ENCODE measurements at places on chromosomes 2 and 18.
A peak's percentile ranks its signal among the peaks of the same experiment; 100 is the strongest.

GRCh38 chr2:153196378-153197058, 282.0 kb downstream of the RPRM start:
- DNase-seq, result no peak

GRCh38 chr2:138503087-138503442, 1.5 kb downstream of the SPOPL start:
- no peak for DNase-seq

DNA sequence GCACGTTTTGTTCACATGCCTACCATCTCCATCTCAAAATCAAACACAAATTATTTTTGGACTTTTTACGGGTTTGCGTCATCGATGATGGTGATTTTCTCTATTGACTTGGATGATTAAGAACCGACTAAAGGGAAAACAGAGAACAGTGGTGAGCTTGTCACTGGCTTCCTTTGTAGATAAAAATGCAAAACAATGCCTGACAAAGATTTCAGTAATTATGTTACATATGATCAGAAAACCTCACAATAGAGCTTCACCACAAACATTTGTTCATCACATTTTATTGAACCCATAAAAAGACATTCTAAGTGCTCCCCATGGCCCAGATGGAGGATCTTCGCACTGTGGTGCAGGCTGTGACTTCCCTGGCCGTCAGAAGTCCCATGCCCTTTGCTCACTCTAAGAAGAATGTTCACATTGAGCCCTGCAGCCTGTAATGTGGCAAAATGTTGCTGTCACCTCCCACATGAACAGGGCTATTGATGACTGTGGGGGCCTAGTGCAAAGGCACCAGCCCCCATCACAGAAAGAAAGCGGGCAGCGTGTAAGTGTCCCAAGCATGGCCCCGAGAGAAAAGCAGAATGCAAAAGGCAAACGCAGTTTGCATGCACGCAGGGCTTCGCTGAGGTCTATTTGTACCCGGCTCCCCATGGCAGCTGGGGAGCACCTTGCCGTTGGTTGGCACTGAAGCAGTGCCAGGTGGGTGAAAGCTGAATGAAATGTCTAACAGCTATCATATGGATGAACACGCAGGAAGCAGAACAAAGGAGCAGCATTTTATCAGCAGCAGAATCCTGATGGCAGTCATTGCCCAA, 60.6 kb downstream of the BCL2 start:
- DNase-seq, result no peak

DNA sequence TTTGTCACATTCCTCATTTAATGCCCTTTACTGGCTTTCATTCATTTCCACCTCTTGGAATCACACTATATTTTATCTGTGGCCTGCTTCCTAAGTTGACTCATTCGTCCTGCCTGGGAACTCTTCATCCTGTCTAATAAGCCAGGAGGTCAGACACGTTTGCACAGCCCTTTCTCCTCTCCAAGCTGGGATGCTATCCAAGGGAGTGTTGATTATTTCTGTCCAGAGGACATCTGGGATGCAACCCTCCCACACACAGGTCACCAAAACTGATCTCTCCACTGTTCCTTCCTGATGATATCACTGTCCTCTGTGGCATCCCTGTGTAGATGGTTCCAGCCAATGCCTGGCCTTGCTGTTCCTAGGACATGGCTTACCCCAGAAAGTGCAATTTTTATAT, 79.8 kb upstream of the NOSTRIN start:
- DNase-seq, result no peak

GRCh38 chr2:171160956-171161740, 455 bp upstream of the TLK1 start:
- peak; percentile 7 for DNase-seq

- no peak for DNase-seq
Measured at GRCh38 chr18:37484983-37485834, 80.4 kb downstream of the CELF4 start.

GRCh38 chr2:160220545-160221009, 20.5 kb upstream of the ITGB6 start:
- DNase-seq, result no peak

GRCh38 chr2:12624905-12625598, 91.7 kb upstream of the TRIB2 start:
- DNase-seq, result no peak

DNA sequence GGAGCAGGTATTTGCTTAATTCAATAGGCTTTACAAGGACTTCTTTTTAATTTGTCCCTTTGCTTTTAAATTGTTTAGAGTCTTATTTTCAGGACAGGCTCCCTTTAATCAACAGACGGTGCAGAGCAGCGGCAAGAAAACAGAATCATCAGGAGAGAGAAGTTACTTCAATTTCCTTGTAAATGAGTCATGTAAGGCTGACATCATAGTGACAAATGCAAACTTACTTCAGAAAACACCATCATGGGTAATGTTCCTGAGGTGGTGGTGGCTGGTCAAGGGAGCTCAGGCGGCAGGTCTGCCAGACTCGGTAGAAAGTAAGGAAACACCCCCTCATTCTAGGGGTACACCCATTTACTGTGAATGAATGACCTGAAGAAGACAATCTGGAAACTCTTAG, 395.1 kb downstream of the FBXO15 start:
- no peak for DNase-seq

DNA sequence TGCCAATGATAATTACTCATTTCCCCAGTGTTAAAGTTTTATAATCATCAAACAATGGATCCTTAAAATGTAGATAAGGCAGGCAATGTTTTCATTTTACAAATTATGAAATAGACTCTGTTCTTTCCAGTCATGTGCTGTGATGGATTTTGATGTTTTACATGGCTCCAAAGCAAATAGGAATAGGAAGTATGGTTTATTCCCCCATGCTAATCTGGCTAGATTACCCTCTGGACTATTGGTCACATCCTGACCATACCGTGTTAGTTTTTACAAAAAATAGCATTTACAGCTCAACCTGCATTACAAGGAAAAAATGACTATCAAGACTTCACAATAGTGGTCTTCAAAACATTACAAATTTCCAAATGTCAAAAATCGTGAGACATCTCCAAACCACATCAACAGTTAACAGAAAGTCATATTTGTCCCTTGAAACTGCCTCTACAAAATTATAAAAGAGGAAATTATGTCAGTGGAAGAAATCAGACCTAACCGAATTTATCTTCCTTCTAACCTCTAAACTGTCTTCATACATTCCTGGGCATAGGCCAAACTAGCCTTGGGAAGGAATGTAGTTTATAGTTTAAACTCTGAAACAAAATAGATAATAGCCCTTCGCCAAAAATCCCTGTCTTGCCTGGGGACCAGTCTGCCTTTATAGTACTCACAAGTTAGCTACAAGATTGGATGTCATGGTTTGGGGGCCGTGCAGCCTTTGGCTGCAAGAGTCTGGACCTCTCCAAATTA, 1941.2 kb upstream of the CELF4 start:
- no peak for DNase-seq

GRCh38 chr18:44946529-44947113, 265.9 kb downstream of the SETBP1 start:
- no peak for DNase-seq

DNA sequence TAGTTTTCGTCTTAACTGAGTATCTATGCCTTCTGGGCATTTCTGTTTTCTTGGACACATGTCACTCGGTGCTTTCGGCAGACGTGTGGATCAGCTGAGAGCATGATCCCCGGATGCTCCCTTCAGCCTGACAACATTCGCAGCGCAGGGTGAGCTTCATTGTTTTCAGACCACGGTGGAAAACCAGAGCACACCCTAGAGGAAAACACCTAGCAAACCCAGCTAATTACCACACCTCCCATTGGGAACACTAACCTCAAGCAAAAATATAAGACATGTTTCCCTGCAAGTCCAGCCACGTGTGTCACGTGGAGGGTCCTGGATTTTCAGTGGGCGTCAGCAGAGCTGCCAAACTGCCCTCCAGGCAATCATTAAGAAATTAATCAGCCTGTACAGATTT, 31.0 kb downstream of the ANKRD29 start:
- DNase-seq, result no peak

GRCh38 chr2:66305718-66306117, 129.2 kb upstream of the MEIS1 start:
- no peak for DNase-seq

DNA sequence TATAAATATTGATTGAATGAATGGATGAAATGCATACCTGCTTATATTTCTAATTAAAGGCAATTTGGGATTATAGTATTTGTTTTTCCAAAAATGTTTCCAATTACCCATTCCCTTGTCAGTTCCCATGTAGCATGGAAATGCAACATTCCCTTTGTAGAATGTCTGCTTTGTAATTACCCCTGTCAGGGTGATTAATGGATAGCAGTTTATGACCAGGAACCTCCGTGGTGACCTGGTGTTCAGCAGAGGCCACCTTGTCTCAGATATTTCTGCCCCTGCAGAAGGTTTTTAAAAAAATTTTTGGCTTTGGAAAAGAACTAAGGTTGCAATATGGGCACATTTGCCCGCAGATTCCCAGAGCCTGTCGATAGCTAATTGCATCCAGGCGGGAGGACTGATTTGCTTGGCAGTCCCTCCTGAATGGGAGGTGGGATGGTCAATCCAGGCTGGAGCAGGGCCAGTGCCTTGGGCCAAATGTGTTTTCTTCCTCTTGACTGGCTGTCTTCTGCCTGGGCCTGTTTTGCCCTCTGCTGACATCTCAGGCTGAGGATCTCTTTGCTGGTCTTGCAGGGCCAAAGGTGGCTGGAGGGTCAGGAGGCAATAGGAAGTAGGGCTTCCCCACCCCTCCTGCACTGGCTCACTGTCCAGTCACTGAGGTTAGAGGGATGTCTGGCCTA, 82.1 kb downstream of the TMEM182 start:
- no peak for DNase-seq

- no peak for DNase-seq
Measured at GRCh38 chr2:1847846-1848598, 103.7 kb upstream of the PXDN start.

DNA sequence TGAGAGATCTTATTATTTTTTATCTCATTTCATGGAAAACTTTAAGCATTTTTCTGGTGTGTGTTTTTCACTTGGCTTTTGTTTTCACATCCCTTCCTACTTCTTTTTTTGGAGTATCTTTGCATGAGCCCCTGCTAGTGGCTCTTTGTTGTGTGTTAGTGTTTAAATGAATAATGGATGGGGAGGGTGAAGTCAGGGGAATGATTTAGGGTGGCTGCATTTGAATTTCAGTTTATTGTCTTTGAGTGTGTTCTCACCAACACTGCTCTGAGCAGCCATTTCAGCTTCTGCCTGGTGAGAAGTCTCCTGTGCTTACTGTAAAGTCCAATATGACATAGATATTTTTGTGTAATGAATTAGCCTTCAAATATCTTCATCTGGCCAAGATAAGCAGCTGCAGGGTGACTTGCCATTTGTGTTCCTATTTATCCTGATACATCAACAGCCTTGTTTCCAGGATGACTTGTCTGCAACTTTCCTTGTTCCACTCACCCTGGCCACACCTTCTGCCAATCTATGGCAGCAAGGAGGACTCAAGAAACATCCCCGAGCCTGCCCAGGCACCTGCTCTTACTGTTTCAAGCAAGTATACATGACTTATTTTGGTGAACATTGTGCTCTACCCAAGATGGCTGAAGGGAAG, 182.6 kb downstream of the PDE11A start:
- DNase-seq, result no peak

GRCh38 chr2:23492921-23493320, 107.9 kb downstream of the KLHL29 start:
- no peak for DNase-seq

DNA sequence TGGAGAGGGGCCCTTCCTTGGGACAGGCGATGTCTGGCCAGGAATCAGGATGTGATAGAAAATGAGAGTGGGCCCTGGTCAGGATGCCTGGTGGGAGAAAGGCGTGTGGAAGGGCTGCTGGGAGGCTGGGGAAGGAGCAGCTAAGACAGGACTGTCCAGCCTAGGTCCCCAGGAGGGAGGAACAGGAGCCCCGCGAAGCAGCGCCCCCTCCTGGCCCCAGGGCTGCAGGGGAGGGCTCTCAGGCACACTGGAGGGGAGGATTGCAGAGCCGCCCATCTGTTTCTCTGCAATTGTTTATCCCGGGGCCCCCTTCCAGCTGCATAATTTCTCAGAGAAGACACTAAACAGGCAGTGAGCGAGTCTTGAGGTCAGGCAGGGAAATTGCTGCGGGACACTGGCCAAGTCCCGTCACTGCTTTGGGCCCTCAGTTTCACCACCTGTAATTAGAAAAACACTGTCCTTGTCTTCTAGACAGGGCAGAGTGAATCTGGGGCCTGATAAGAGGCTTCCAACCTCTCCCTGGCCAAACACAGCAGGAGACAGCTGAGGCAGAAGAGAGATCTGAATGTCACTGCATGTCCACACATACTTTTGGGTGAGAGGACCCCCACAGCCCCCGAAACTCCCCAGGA, 3.9 kb upstream of the NPPC start:
- no peak for DNase-seq

DNA sequence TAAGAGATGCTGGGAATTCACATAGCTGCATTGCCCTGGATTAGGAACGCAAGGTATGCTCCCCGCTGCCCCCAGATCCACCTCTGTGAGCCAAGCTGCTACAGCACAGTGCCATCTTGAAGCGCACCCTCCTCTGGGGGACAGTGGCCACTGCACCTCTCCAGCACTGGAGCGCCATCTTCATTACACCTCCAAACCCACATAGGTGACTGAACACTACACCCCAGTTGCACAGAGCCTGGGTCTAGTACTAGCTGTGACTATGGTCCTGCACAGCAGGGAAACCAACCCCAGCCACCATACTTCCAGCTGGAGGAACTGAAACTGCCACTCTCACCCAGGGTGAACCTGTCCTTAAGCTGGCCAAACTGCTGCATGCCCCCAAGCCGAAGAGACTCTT, 84.6 kb downstream of the TMEM237 start:
- DNase-seq, result no peak

DNA sequence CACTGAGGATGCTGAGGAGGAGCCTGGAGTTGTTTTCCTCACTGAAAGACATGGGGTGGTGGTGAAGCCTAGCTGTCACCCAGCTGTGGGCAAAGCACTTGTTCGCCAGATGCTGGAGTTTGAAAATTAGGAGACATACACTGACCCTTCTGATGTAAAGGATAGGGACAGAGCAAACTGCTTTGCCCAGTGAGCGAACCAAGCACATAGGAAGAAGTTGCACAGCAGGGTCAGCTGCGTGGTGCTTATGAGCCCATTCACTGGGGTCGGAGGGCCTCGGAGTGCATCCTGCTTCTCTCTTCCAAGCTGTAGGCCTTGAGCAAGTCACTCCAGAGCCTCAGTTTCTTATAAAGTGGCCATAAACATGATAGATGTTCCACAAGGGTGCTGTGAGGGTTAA, 50.9 kb downstream of the HK2 start:
- no peak for DNase-seq

GRCh38 chr18:70362258-70362657, 73.4 kb downstream of the SOCS6 start:
- no peak for DNase-seq

DNA sequence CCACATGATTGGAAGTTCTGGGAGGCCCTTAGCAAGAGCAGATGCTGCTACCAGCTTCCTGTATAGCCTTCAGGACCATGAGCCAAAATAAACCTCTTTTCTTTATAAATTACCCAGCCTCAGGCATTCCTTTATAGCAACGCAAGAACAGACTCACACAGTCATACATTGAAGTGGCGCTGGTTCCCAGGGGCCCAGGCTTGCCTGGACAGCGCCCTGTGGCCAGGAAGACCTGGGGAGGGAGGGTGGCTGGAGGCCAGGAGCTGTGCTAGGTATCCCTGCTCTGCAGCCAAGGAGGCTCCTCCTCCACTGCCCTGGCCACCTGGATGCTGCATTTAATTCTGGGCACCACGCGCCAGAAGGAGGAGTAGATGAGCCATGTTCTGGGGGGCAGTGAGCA, 98.1 kb downstream of the AGAP1 start:
- DNase-seq, result no peak
